Brain pericyte (primary cell): ENCODE measurements at places on chromosomes 13 and 19.

DNA sequence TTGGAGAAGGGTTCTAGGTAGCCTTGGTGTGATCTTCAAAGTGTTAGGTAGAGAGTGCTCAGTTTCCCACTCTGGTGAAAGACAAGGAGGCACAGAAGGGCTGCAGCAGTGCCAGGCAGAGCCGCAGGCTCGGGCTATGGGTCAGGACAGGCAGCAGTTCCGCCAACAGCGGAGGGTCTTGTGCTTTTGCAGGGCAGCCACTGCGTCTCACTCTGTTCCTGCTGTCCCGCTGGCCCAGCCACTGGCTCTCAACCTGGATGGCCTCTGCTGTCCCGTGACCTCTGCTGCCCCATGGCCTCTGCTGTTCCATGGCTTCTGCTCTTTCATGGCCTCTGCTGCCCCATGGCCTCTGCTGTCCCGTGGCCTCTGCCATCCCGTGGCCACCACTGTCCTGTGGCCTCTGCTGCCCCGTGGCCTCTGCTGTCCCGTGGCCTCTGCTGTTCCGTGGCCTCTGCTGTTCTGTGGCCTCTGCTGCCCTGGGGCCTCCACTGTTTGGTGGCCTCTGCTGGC, 175.7 kb downstream of the URI1 start:
- no peak for DNase-seq

- no peak for DNase-seq
Measured at GRCh38 chr19:4773047-4773640, 18.4 kb upstream of the FEM1A start.

DNA sequence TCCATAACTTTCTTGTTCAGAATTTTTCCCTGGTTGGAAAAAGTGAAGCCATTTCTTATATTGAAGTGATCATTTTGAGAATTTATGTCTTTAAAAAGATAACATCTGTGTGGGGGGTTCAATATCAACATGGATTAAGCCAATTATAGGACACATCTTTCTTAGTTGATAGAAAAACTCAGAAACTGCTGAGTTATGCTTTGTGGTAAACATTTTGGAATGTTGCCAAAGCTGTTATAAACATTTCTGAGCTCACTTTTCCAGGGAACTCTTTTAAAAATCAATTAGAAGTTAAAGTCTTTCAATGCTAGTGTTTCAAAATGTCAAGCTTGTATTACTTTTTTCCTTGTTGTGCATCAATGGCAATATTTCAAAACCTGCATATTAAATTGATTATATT, 248.8 kb downstream of the DACH1 start:
- DNase-seq, result no peak

- no peak for DNase-seq
Measured at GRCh38 chr13:113860665-113861432, 3.0 kb downstream of the GAS6 start.

- DNase-seq, result no peak
Measured at GRCh38 chr13:67971291-67971690, 741.2 kb upstream of the PCDH9 start.

DNA sequence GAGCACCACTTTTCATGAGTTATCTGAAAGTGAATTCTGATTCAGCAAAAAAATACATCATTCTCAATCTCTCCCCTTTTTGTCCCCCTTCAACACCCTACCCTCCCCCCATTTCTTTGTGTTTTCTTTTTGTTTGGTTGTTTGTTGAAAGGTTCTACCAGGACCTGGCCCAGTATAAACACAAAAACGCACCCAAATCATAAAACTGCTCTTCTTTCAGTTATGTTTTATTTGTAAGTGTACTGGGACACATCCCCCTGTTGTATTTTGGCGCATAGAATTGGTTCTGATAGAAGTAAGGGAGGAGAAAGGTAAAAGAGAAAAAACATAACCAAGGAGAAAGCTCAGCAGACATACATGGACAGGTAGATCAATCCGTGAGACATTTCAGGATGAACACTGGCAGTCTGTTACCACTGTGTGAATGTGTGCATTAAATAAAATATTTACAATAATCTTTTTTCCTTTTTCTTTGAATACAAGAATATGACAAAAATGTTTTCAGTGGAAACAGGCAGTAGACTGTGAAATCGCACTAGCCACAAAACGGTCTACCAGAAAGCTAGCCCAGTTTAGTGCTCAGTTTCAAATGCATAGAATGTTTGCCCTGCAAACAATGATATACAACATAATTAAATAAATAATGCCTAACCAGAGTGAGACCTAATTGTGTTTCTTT, 4.2 kb downstream of the POU4F1 start:
- DNase-seq, result no peak

DNA sequence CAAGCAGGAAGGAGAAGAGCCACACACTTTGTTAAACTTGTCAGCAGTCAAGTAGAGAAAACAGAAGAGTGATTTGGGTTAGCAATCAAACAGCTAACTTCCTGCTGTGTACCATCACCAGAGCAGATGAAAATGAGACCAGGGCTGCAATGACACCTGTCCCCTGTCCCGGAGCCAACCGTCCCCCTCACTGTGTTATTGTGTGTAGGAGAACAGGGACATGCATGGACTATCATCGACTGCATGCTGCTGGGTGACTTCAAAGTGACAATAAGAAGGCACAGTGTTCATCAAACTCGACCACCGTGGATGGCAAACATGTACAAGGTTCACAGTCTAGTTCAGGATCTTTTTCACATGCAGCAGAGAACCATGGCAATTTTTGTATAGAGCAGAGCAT, 94.0 kb upstream of the SLC15A1 start:
- DNase-seq, result no peak

GRCh38 chr13:46401432-46401831, 14.4 kb upstream of the RUBCNL start:
- no peak for DNase-seq

DNA sequence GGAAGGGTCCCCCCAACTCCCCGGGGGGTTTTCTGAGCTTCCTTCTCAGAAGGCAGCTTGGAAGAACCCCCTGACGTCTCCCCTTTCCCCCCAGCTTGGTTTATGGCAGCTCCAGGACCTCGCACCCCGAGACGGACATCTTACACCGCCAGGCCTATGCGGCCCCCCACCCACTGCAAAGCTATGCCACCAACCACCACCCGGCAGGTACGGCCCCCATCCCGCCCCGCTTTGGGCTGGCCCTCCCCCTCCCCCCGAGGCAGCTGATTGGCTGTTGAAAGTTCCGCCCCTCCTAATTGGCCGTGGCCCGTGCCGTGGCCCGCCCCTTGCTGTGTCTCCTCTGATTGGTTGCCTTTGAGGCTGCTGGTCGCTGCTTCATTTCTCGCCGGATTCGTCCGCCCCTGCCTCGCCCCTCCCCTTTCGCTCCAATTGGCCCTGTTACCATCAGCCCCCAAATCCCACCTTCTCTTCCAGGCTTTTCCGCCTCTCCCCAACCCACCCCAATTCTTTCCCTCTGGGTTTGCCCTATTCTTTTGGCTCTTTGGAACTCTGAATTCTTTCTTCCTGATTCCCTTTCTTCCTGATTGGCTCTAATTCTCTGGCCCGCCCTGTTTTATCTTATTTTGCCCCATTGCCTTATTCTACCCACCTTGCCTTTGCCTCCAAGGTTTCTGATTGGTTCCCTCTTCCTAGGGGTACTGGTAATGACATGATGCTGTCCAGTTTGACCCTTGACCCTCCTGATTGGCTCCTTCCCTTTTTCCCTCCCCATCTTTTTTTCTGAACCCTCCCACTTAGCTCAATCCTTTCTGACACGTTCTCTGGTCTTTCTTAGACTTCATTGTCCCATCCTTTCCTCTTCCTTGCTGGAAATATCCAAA, 2.5 kb downstream of the PRR12 start:
- DNase-seq, result peak; percentile 77

GRCh38 chr13:23500849-23501248, 67.3 kb upstream of the SACS start:
- no peak for DNase-seq

DNA sequence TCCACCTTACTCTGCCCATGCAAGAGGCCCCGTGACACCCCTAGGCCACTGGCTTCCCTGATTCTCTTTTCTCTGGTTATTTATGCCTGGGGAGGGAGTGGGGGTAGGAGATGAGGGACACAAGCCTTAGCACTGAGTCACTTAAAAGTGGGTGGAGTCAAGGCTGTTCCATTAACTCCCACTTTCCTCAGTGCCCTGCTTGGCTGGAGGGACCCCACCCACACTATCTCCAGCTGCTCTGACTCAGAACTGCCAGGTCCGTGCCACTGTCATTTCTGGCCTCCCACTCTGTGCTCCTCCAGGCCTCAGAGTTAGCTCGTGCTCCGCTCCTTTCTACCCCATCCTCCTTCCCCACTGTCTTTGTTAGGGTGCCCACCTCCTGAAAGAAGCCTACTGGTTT, 113.4 kb upstream of the UQCRFS1 start:
- no peak for DNase-seq

GRCh38 chr13:50898338-50898737, 11.3 kb upstream of the RNASEH2B start:
- DNase-seq, result no peak

GRCh38 chr13:22893777-22894176, 287.0 kb upstream of the SGCG start:
- DNase-seq, result no peak

DNA sequence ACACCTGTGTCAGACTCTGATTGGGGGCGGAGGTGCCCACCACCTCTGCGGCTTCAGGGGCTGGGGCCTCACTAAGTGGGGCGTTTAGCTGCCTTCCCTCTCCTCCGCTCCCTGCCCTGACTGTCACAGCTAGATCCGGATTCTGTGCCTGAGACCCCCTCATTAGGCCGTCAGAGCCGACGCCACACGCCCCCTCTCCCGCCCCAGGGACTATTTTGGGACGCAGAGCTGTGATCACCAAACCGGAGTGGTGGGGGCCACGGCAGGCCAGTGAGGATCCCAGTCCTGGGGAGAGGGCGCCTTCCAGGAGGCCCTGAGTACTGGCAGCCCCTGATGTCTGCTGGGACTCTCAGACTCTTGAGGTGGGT, 762 bp downstream of the KANK3 start:
- DNase-seq, result no peak

- no peak for DNase-seq
Measured at GRCh38 chr19:5774921-5775320, 9.6 kb downstream of the PRR22 start.

DNA sequence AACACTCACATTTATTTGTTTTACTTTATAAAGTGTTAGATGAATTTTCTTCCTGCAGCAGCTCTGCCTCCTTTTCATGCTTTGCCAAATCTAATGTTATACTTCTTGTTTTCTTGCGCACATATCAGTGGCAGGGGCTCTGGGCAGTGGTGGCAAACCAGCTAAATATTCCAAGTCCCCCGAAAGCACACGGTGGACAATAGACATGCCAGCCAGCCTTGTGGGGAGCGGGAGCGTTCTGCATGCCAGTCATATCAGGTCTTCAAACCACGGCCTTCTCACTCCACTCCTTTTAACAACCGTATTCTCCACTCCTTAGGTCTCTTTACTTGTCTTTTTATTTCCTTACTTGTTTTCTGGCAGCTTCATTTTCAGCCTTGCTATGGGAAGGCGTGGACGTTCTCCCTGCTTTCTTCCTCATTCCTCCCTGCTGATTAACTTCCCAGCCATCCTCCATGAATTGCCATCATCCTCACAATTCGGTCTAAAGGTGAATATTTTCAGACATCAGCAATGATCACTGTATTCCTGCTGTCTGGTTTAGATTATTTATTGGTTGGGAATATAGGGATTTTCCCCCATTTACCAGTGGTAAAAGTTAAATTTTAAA, 77.1 kb upstream of the WASF3 start:
- no peak for DNase-seq

DNA sequence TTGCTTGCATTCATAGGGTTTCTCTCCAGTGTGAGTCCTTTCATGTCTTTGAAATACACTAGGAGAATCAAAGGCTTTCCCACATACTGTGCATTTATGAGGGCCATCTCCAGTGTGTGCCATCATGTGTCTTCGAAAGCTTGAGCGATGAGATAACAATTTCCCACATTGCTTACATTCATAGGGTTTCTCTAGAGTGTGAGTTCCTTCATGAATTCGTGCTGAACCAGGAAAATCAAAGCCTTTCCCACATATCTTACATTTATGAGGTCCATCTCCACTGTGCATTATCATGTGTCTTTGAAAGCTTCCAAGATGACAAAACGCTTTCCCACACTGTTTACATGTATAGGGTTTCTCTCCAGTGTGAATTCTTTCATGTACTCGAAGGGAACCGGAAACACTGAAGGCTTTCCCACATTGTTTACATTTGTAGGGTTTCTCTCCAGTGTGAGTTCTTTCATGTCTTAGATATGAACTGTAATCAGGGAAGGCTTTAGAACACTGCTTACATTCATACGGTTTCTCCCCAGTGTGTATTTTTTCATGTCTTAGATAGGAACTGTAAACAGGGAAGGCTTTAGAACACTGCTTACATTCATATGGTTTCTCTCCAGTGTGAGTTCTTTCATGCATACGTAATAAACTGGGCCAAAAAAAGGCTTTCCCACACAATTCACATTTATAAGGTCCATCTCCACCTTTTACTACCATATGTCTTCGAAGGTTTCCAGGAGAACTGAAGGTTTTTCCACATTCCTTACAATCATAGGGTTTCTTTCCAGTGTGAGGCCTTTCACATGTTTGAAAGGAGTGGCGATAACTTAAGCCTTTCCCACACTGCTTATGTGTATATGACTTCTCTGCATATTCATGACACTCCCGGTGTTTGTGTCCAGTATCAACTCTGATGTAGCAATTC, 21.4 kb downstream of the ZNF44 start:
- DNase-seq, result no peak

GRCh38 chr13:35502456-35502855, 26.0 kb upstream of the MAB21L1 start:
- no peak for DNase-seq

DNA sequence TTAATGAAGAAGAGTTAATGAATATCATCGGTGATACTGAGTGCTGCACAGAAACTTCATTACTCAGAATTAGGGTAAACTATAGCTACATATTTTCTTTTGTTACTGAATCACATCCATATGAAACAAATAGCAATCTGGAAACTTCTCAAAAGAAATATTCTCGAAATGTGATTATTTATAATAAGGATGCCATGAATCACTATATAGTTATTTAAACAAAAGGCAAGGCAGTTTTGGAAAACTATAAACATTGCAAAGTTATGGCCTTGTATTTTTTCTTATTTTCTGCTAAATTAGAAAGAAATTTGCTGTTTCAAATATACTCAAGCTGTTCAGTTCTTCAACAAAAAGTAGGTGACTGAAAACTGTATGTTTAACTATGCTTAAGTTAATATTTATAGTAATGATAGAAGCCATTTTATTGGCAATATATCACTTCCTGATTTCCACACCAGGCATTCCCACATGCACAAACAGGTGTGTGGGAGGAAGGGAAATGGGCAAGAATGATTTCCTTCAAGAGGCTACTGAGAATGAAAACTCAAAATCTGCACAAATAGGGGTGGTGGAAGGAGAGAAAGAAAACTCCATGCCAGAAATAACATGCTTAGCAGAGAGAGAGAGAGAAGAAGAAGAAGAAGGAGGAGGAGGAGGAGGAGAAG, 74.5 kb upstream of the FRY start:
- no peak for DNase-seq

DNA sequence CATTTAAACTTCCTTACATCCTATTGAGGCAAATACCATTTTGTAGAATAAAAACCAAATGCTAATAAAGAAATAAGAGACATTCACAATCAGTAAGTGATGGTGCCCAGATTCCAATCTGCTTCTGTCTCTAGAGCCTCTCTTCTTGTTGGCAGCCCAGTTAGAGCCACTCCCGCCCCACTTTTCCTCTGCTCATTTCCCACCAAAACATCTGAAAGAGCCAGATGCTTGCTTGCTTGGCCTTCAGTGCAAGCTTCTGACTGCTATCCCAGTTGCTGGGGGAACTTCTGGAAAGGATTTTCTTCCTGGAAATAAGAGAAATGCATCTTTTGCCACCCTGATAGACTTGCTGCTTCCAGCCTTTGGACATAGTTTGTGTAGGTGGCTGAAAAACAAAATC, 12.9 kb downstream of the FRY start:
- DNase-seq, result no peak

GRCh38 chr13:72062566-72062965, 195.6 kb upstream of the DACH1 start:
- no peak for DNase-seq
